ENCODE measurements at places on chromosomes 4 and X.
A peak's percentile ranks its signal among the peaks of the same experiment; 100 is the strongest.

- no peak for DNase-seq
Measured at GRCh38 chrX:74286950-74287740, 16.8 kb upstream of the ZCCHC13 start.

DNA sequence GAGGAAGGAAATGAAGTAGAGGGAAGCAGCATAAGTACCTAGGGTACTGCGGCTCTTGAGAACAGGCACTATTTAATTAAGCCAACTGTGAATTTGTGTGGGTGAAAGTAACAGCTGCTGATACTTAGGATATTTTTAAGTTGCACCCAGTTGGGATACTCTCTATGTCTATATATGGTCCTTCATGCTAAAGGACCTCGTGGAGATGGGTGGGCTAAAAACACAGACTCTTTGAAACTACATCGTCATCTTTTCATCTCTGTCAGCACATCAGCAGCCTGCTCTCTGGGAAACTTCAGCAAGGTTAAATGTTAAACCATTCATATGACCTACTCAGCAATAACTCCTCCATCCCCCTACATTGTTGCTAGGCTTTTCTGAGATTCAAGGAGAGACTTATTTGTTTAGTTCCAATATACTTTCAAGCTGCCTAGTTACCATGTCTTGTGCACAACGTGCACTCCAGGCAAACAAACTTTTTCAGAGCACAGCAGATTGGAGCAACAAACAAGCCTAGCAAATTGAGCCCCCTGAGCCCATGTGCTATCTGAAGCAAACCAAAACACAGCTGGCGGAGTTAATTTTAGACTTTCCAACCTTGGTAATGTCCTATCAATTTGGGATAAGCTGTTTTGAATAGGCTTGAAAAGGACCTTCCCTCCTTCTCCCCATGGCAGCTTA lies 6.2 kb upstream of the MOB1B start:
- peak; percentile 18 for DNase-seq

- DNase-seq = peak; percentile 33
Measured at GRCh38 chr4:150139297-150139865, 61.1 kb downstream of the DCLK2 start.

- DNase-seq = no peak
Measured at GRCh38 chrX:56268888-56269287, 36.7 kb downstream of the KLF8 start.

- DNase-seq = no peak
Measured at GRCh38 chrX:120549483-120550452, 11.0 kb downstream of the CUL4B start.

- DNase-seq = no peak
Measured at GRCh38 chr4:25538430-25538829, 117.2 kb upstream of the SLC34A2 start.

Measured in globus pallidus (tissue), 1 donor.